ENCODE measurements at places on chromosomes 6 and 20. TPM values are rescaled to one million over a fixed set of nuclear protein-coding genes. Genes with fewer than 3 reads are reported as not detected.

DNA sequence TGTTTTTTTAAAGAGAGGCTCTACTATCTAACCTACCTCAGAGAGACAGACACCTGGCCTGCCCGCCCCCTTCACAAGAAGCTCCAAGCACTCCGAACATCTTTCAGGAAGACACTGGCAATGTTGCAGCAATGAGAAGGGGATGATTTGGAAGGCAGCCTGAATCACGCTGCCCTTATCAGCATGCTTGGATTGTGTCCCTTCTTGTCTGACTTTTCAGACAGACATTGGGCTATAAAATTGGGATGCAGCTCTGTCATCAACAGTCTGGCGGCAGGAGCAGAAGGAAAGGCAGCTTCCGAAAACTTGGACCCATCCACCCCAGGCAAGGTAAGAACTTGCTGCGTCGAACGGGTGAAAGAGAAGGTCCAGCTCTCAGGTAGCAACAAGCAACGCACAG, 56.0 kb downstream of the CDK5RAP1 start:
- no peak for DNase-seq

- DNase-seq = no peak
Measured at GRCh38 chr20:19473922-19474286, 261.5 kb downstream of the SLC24A3 start.

RNF182 gene
- not detected for total RNA-seq

GRCh38 chr6:348860-349396, 42.6 kb upstream of the IRF4 start:
- peak; percentile 29 for DNase-seq

MEI4 gene
- total RNA-seq = 0.79 TPM

DNA sequence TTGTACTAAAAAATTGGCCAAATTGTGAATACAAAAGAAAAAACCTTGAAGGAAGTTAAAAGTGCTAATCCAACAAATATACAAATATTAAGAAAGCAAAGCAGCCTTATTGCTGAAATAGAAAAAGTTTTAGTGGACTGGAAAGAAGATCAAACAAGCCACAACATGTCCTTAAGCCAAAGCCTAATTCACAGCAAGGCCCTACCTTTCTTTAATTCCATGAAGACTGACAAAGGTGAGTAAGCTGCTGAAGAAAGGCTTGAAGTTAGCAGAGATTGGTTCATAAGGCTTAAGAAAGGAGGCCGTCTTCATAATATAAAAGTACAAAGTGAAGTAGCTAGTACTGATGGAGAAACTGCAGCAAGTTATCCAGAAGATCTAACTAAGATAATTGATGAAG, 53.5 kb downstream of the TINAG start:
- DNase-seq = no peak

MTFR2 gene
- total RNA-seq = not detected

PLEKHG1 gene
- 19.2 TPM for total RNA-seq

GRCh38 chr6:107611094-107611810, 121.3 kb downstream of the SOBP start:
- no peak for DNase-seq

DEFB110 gene
- total RNA-seq = not detected

DNA sequence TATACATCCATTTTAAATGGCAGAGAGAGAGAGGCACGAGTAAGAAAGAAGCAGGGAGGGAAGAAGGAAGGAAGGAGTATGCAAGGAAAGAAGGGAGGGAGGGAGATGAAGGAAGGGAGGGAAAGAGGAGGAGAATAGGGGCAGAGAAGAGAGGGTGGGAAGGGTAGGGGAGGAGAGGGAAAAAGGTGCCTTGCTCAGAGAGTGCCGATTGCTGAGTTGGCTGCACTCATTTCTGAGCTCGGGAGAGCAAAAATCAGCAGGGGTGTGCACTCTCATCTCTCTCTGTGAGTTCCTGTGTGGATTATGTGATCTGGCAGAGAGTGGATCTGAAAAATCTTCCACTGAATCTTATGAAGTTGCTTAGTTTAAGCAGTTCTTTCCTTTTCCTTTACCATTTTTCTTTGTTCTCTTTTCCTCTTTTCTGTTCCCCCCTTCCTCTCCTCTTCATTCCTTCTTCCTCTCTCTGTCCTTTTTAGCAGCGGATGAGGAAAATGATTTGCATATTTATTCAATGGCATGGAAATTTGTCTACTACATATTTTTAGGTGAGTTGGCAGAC, 108.7 kb downstream of the PERP start:
- no peak for DNase-seq

DEFB132 gene
- not detected for total RNA-seq

COL20A1 gene
- total RNA-seq = not detected

GRCh38 chr6:134527108-134527787, 209.3 kb upstream of the SGK1 start:
- no peak for DNase-seq

GRCh38 chr20:48818481-48818987, 9.3 kb downstream of the PREX1 start:
- no peak for DNase-seq

DNA sequence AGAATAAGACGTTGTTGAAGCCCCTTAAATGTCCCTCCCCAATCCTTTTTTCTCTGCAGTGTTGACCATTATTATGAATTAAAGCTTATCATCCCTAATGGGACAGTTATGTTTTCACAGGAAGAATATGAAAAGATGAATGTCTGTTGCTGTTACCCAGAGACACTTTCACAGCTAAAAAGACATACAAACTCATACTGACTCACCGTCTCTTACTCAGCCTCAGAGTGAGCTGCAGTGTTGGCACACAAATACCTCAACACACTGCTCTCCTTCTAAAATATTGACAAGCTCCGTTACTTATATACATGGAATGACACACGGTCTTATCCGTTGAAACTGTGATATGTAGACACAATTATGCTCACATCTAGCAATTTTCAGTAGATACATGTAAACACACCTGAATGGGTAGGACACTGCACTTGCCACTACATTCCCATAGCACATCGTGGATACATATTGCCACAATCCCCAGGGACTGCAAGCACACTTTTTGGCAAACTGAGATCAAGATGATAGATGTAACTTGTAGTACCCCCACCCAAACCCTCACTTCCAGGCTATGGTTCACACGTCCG, 9.6 kb upstream of the SAPCD1 start:
- DNase-seq = no peak

BMP6 gene
- total RNA-seq = 4.4 TPM

DNA sequence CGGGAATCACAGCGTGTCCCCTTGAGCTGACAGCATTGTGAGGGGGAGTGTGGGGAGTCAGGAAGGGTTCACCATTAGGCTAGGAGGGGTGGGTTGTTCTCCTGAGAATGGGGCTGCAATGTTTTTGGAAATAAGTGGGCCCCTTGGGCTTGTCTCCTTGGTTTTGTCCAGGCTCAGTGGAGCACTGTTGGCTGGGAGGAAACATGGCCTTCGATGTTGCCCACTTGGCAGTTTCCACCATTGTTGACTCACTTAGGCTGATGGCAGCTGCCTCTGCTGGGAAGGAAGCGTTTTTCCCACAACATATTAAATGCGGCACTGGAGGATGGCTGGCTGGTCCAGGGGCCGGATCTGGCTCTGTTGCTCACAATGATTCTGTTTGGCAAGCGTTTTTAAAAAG, 512.1 kb downstream of the QKI start:
- DNase-seq = no peak

SOX4 gene
- 2.1 TPM for total RNA-seq

OR2H2 gene
- total RNA-seq = not detected

- no peak for DNase-seq
Measured at GRCh38 chr6:112416866-112417265, 69.7 kb downstream of the RFPL4B start.

CCDC170 gene
- 0.44 TPM for total RNA-seq

GRCh38 chr6:120584111-120584760, 750.0 kb downstream of the TBC1D32 start:
- DNase-seq = no peak

Data from right lobe of liver (tissue), 6 donors.